Stimulated activated CD8-positive, alpha-beta memory T cell treated with anti-CD3 and anti-CD28 coated beads, Interleukin-15, amount 100 ng/mL, for 4 hours (primary cell): ENCODE measurements at places on chromosomes 6 and 20.

GRCh38 chr6:126446248-126446647, 106.3 kb downstream of the CENPW start:
- DNase-seq, result no peak

DNA sequence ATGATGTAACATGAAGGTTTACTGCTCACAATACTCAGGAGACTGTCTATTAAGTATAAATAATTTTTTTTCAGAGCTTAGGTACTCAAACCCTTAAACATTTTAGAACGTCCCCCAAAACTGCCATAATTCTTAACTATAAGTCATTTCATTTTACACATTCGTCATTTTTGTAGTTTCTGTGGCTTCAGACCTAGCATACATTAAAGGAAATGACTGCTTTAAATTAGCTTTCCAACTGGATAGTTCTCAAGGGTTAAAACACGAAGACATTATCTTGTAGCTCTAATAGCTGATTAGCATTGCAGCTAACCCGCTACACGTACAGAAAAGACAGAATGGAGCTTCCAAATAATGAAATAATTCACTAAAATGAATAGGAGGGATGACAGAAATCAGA, 24.9 kb upstream of the PLN start:
- no peak for DNase-seq

DNA sequence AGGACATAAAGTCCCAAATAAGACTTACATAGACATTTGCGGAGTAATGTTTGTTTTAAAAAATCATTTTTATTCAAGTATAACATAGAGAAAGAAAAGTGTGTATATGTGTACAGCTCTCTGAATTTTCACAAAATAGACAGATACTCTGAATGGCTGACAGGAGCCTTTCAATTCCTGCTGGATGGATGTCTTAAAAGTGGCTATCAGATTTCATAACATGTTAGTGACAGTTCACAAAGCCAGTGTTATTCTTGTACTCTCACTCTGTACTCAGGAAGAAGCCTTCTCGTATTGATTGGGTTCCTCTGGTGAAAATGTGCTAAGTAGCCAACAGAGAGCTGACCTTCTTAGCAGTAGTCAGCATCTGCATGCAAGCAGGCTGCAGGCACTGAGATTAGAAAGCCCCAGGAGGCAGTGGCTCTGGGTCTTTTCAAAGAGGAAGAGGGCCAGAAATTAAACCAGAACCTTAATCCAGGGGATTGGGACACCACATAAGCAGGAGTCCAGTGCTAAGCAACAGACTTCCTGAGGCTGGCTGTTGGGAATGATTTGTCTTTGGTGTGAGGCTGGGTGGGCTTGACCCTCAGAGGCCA, 19.7 kb downstream of the SLC17A4 start:
- no peak for DNase-seq

DNA sequence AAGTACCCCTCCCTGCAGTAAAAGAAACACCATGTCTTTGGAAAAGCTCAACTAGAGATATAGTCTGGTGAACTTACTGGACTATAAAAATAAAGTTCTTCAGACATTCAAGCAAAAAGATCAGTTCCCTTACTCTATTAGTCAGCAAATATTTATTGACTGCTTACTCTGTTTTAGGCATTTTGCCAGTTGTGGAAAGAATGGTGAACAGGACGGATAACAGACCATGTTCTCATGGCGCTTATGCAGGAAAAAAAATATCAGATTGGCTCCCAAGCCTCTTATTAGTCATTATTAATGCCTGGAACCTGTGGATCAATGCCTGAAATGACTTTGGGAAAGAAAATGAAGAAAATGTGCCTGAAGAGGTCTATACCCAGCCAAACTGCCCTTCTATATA, 282.2 kb upstream of the EPHA7 start:
- DNase-seq, result no peak

GRCh38 chr20:36461600-36462439, 79.5 kb upstream of the MYL9 start:
- no peak for DNase-seq

- DNase-seq, result no peak
Observed at GRCh38 chr6:40042232-40042631, 108.0 kb upstream of the MOCS1 start.

DNA sequence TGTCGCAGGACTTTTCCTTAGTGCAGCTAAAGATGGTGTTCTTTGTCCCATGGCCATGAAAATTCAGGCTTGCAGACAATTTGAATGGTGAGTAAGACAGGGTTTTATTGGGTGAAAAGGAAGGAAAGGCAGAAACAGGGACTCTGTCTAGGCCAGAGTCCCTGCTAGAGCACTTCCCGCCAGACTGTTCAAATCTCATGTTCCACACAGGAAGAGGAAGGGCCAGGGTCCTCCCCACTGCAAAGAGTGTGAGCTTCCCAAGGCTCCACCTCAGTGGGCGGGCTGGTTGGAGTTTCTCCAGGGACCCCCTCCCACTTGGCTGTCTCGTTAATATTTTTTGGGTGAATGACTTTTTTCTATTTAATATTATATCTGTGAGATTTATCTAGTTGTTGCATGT, 29.0 kb downstream of the COL19A1 start:
- DNase-seq, result no peak
